ENCODE measurements at places on chromosomes 3 and 15. TPM values are rescaled to one million over a fixed set of nuclear protein-coding genes. Genes with fewer than 3 reads are reported as not detected.

DNA sequence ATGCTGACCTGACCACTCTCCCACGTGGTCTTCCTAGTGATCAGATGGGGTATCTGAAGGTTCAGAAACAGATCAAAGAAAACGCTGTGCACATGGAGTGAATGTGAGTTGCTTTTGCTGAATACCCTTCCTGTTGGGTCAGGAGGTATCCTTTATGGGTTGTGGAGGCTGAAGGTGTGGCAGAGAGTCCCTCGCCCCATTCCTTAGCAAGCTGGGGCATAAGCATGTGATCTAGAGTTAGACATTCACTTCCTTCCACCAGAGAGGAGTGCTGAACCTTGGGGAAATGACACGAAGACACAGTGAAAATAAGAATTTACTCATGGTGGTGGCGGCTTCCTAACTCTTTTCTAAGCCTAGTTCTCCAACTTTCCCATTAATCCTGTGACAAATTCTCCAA is 27.8 kb upstream of the SPTBN5 start:
- no peak for DNase-seq

Gene PCOLCE2
- 0.58 TPM for total RNA-seq

Gene PLA1A
- total RNA-seq: 7.8 TPM

DNA sequence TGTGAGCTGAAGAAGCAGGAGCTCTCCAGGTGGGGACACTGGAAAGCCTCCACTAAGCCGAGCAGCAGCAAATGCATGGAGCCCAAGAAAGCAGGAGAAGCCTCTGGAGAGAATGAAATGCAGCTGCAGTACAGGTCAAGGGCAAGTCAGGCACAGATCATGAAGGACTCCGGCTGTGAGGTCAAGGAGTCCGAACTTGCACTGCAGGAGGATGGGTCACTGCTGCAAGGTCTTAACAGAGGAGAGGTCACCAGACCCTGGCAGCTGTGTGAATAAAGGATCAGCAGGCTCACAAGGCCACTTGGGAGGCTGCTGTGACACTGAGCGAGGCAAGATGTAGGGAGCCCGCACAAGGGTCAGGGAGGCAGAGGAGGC is 24.7 kb upstream of the SLC41A3 start:
- no peak for DNase-seq

- DNase-seq: no peak
Observed at GRCh38 chr3:117054556-117054955, 345.0 kb downstream of the TUSC7 start.

Gene B3GALNT1
- total RNA-seq: 10.6 TPM

Measured in glomerular endothelial cell (primary cell).